Endodermal cell (in vitro differentiated cells): ENCODE measurements at places on chromosomes 5 and 9. TPM values are rescaled to one million over a fixed set of nuclear protein-coding genes. Genes with fewer than 3 reads are reported as not detected.

Gene TLE1
- 35.6 to 52.9 TPM (median 49.7 TPM) in 3 replicates for total RNA-seq

Gene C5orf24
- 33.3 and 33.8 TPM in 2 replicates for total RNA-seq

Gene FOXD4L4
- total RNA-seq = 0.19 to 0.35 TPM (median 0.31 TPM) in 3 replicates

GRCh38 chr5:96227957-96228356 is 205.1 kb downstream of the PCSK1 start:
- no peak for DNase-seq

- no peak for DNase-seq
These were observed 91.1 kb upstream of the ARRDC3 start for GRCh38 chr5:91474201-91474600.

Gene GPX3
- total RNA-seq = 44.7 and 44.9 TPM in 2 replicates

Gene SNAPC3
- 49.5 to 107 TPM (median 52.5 TPM) in 3 replicates for total RNA-seq

DNA sequence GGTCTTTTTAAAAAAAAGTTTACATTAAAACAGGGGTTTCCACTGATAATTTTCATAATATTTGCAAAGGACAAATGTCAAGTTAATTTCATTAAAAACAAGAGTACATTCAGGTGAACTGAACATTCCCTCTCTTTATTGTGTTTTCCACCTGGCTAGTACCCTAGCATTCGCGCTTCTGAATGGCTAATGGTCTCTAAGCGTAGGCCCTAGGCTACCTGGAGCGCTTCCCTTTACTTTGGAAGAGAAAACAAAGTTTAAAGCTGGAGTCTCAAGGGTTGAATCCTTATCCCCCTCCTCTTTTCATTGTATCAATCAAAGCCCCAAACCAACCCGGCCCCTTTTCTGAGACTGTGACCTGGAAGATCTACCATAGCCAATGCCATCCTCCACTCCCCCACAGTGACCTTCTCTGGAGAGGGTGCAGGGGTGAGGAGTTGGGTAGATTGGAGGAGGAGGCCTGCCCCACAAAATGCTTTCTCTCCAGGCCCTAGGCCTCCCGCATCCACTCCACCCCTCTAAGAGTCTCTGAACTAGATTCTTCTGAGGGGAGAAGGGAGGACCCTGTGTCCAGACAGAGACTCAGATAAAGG is 73.3 kb upstream of the TBCA start:
- DNase-seq = peak; percentile 53

Gene PRRT1B
- 29.1 to 74.2 TPM (median 71.4 TPM) in 3 replicates for total RNA-seq

Gene CATSPER3
- total RNA-seq = 0.54 to 1.0 TPM (median 0.64 TPM) in 3 replicates

- no peak for DNase-seq
These were observed 297.6 kb downstream of the KDM4C start for GRCh38 chr9:7055171-7055903.

DNA sequence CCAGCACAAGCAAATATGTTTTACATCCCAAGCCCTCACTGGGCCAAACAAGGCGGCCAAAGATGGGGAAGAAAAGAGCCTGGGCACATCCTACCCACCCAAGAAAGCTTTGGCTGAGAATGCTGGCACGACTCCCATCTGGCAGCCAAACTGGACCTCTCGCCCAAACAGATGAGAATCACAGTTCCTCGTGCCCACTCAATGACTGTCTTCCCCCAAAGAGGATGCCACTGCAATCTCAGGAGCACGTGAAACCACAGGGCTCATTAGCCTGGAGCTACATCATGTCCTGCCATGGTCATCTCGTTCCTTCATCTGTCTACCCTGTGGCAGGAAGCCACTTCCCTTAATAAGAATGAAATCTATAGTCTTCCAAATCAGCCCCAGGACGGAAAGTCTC is 536.8 kb downstream of the BNC2 start:
- no peak for DNase-seq

Gene PAEP
- not detected in 3 replicates for total RNA-seq

Gene ADAMTSL1
- 0.68 and 1.5 TPM in 2 replicates for total RNA-seq

- no peak for DNase-seq
These were observed 89.6 kb downstream of the INSL6 start for GRCh38 chr9:5095795-5096194.

Gene PARP8
- total RNA-seq = 19.4 and 23.2 TPM in 2 replicates

DNA sequence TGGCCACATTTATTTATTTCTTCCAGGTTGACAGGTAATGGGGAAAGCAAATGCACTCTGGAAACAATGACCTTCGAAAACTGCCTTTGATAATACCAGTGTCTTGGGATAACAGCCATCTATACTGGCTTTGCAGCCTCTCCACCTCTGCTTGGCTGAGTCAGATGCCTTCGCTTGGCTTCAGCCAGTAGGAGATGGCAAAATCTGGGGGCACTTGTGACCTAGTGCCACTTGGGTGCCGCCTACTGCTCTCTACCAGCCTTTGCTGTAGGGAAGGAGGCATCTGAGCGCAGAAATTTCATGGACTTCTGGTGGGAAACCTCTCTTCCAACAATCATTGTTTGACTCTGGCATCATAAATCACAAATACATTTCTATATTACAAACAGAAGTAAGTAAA is 21.8 kb downstream of the FYB1 start:
- no peak for DNase-seq

Gene ALG2
- 26.4 to 28.8 TPM (median 27.0 TPM) in 3 replicates for total RNA-seq

Gene AFF4
- total RNA-seq = 98.5 and 107 TPM in 2 replicates

GRCh38 chr9:127589955-127590370 is 22.1 kb upstream of the STXBP1 start:
- peak; percentile 85 for DNase-seq

Gene REEP2
- 16.2 and 17.7 TPM in 2 replicates for total RNA-seq

- DNase-seq = no peak
These were observed 192.9 kb downstream of the PIK3R1 start for GRCh38 chr5:68408345-68408871.

DNA sequence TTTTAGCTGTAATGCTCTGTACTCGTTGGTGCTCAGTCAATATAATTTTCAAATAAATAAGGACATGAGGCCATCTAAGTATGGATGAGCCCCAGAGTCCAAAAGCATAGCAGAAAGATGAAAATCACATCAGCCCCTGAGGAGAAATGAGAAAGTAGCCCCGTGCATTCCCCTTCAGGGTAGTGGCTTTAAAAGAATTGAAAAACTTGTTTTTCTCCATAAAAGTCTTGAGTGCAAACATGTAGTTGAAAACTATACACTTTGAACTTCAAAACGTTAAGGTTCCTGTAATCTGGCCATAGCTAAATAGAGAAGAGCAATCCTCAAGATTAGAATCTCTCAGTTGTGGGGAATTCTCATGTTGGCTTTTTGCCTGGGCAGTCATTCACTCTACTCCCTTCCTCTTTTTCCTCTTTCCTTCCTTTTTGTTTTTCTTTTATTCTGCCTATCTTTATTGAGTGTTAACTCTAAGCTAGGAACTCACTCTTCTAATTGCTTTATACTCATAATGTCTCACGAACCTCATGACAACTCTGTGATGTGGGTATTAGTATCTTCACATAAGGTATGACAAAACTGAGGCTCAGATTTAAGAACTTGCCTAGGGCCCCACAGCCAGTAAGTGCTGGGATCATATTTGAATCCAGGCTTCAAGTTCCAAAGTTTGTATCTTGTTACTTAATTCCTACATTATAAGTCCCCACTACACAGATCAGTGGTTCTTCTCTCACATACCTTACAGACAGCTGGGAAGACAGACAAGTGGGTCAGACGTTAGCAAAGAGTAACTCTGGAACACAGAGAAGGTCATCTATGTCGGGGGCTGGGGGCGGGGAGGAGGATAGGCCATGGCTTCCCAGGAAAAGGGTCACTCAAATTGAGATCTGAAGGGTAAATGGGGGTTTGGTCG is 46.4 kb upstream of the ABCA1 start:
- no peak for DNase-seq

- DNase-seq = no peak
These were observed 500.6 kb downstream of the EBF1 start for GRCh38 chr5:158599157-158599556.

DNA sequence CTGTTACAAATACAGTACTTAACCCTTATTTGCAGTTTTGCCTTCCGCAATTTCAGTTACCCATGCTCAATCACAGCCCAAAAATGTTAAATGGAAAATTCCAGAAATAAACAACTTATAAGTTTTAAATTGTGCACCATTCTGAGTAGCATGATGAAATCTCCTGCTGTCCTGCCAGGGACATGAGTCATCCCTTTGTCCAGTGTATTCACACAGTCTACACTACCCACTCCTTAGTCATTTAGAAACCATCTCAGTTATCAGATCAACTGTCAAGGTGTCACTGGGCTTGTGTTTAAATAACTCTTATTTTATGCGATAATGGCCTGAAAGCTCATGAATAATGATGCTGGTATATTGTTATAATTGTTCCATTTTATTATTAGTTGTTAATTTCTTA is 95.8 kb downstream of the PLCXD3 start:
- no peak for DNase-seq

DNA sequence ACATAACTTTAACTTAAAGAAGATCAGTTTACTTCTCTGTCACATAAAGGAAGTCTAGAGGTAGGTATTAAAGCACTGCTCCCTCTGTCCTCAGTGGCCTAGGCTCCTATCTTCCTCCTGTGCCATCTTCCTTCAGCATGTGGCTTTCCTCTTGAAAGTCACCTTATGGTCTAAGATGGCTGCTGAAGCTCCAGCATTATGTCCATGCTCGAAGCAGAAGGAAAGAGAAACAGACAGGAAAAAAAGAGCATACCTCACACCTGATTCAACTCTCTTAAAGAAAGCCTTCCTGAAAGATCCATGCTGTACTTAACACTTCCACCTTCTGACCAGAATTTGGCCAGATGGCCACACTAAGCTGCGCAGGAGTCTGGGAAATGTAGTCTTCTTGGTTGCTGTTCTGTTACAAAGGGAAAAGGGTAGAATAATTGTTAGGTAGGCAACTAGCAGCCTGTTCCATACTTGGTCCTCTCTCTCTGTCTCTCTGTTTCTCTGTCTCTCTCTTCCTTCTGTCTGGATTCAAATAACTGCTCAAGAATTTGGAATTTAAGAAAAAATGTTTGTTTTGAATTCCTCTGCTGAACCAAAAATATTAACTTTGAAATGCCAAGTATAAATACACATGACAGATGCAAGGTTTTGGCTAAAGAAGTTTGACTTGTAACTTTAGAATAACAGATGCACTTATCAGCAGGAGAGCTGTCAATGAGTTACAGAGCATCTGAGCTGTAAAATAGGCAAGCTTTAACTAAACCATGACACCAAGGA is 16.0 kb downstream of the TMEM174 start:
- peak; percentile 62 for DNase-seq

GRCh38 chr9:127613583-127613954 is 1.5 kb downstream of the STXBP1 start:
- no peak for DNase-seq
